ENCODE measurements at places on chromosomes 6 and 20.

DNA sequence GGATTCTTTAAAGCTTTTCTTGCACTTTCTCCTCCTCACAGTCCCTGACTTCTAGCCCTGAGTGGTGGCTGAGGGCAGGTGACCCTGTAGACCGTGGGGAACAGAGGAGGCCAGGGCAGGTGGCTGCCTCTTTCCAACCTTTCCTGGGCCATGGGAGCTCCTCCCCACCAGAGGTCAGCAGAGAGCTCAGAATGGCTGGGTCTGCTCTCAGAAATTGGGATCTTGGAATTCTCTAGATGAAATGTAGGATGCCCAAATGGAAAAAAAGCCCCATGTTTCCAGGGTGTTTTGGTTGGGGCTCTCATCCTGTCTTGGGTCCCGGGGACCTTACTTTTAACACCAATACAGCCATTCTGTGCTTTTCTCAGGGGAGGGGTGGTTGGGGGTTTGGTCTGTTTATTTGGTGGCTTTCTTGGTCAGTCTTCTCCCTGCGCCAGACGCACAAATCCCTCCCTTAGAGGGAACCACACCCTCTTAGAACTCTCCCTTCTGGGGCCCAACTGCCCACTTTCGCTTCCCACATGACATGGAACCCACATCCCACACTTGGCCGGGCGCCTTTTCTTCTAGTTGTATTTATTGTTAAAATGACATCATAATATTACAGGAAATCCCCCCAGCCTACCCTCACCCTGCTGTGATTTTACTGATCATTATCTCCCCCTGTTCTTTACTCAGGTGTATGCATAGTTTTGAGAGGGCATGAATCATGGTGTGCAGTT is 17.9 kb downstream of the GNAS start:
- DNase-seq = peak; percentile 42

DNA sequence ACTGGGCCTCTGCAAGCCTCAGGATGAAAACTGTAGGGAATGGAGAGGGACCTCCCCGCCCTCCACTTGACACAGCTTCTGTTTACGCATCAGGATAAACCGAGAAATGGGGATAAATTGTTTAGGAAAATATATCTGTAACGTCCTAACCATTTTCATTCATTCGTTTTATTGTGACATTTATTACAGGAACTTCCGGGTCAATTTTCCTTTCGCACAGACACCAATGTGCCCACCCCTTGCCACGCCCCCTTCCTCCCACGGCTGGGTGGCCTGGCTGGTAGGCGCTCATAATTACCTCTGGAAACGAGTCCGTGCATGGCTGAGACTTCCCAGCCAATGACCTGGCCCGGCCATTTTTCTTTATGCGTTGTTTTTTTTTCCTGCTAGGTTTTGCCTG is 96.1 kb downstream of the BMP7 start:
- no peak for DNase-seq

- no peak for DNase-seq
Observed at GRCh38 chr6:3438190-3439167, 18.4 kb downstream of the SLC22A23 start.

- DNase-seq = no peak
Observed at GRCh38 chr20:14865169-14865568, 527.8 kb upstream of the FLRT3 start.

DNA sequence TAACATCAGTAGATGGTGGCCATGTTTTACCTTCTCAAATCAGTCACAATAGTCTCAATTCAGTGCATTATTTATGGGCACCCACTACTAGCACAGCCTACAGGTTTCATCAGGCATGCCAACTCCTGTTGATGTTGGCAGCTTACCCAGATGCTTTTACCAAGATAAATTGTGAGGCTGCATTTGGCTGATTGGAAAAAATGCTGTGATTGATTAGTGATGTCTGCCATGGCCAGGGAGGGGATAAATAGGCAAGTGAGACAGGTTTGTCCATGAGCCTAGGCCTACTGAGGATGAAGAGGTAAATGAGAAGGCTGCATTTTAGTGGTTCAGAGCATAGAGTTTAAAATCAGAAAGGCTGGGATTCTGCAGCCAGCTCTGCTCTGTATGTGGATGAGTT is 227.1 kb downstream of the NFATC2 start:
- no peak for DNase-seq

DNA sequence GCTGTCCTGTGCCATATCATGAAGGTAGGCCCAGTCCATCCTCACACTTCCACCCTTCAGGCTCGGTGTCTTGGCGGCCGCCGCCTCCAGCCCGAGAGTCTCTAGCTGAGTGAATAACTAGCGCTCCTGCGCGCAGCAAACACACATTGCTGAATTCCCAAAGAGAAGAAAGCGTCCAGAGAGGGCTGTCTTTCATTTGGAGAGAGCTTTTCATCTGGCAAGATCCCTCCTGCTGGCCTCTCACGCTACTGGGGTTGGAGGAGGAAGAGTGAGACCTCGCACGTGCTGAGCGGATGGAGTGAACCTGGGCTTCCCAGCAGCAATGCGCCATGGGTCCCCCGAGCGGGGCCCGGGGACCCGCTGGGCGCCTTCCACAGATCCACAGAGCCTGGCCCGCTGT is 73.2 kb downstream of the NCR2 start:
- DNase-seq = no peak

GRCh38 chr6:52089758-52090348 is 2.4 kb upstream of the PKHD1 start:
- DNase-seq = no peak

DNA sequence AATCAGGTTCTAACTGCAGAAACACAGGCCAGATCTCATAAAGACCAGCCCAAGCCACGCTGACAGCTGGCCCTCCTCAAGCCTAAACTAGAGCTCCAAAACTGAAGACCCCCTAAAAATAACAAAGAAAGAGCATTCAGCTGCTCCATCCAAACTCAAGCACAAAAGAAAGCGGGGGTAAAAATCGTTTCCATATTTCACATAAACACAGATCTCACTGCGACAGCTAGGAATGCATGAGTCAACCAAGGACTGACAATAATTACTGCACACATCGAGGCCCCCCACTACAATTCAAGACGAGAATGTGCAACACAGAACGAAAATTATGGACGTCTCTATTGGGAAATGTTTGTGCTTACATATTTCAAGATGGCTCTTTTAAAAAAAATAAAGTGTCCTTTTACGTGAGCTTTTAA is 31.1 kb downstream of the CNKSR3 start:
- DNase-seq = no peak

GRCh38 chr6:41730531-41731436 is 4.6 kb downstream of the TFEB start:
- DNase-seq = no peak

- no peak for DNase-seq
Observed at GRCh38 chr6:39263303-39264037, 34.2 kb upstream of the KCNK5 start.

DNA sequence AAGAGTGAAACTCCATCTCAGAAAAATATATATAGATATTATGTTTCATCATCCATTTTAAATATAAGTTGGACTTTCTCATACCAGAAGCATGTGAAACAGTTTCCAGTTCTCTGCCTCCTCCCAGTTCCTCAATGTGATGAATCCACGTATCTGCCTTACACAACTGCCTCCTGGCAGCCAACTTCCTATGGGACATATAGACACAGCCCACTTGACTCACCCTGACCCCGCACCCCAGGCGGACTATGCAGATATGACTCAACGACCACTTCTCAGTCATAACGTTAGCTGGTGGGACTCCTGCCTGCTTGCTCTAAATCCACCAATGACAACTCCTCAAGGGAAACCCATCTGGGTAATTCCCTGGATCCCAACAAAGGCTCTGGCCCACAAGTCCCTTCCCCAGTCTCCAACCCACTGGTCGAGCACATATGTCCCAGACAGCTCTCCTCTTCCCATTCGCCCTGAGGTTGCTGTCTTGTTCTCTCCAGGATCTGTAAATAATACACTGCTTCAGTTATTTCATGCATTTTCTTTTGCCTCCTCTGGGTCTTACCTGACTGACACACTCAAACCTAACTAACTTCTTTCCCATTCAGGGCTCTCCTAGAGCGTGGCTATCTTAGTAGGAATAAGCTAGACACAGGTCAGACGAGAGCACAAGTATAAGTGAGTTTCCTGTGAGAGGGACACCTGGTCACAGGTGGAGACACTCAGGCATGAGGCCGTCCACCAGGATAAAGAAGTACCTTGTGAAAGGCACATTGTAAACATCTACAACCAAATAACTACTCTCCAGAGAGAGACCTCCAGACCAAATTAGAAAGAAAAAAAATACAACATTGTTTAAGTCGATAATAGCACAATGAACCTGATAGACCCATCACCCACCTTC is 548.5 kb downstream of the CD83 start:
- no peak for DNase-seq

DNA sequence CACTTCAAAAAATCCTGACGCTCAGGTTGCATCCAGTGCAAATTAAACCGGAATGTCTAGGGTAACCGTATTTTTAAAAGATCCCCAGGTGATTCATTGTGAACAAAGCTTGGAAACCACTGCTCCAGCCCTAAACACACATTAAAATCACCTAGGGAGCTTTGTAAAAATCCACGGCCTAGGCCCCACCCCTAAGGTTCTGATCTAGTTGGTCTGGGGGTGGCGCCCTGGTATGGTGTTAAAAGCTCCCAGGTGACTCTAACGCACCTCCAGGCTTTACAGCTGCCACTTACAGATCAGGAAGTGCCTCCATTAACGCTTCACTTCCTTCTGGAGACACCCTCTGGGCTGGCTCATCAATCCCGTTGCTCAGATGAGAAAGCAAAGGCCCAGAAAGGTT is 92.2 kb downstream of the GRM4 start:
- no peak for DNase-seq

- DNase-seq = no peak
Observed at GRCh38 chr20:37343212-37343993, 2.5 kb upstream of the SRC start.

Measured in activated naive CD4-positive, alpha-beta T cell (primary cell).